ENCODE measurements at places on chromosomes 12 and 14.

DNA sequence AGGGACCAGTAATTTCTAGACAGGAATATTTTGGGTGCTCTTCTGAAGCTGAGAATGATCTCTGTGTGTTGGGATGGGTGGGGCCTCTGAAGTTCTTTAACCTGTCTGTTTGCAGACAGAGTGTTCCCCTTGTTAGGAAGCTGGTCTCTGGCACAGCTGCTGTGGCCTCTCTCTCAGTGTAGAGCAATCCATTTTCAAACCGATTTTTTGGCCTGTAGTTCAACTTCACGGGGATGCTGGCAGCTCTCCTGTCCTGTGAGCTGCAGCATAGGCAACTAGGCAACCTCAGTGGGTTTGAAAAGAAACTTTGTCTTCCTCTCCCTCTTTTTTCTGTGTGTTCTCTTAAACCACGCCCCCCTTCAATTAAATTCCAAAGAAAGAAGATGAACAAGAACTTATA lies 69.1 kb downstream of the SMOC1 start:
- no peak for DNase-seq

- no peak for DNase-seq
Observed at GRCh38 chr14:97687944-97688630, 890.9 kb downstream of the VRK1 start.

GRCh38 chr12:85720308-85721033 lies 115.7 kb downstream of the RASSF9 start:
- DNase-seq = no peak

DNA sequence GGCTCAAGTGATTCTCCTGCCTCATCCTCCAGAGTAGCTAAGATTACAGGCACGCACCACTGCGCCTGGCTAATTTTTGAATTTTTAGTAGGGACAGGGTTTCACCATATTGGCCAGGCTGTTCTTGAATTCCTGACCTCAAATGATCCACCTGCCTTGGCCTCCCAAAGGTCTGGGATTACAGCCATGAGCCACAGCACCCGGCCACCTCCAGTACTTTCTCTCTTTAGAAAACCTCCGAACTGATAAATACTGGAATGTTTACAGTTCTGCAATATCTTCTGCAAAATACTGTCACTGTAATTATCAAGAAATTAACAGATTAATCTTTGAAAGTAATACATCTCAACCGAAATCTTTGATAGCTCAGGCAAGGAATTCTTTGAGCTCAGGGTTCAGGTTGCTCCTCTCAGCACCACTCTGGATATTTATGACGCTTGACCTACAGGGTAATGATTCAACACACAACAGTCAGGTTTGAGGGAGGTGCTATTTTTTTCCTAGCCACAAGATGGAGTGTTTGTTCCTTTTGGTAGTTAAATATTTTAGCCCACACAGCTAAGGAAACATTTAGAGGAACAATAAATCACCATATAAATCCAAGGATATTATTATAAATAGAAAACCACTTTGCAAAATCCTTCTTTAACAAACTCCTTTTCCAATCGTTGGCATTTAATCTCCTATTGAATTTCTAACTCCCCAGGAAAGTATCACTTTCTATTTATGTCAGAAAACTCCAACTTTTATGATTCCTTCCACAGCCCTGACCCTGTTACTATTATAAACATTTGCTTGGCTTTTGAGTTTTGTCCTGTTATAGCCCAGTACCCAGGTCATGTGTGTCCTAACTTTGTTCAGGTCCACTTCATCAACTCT lies 48.6 kb upstream of the GTF2A1 start:
- no peak for DNase-seq

DNA sequence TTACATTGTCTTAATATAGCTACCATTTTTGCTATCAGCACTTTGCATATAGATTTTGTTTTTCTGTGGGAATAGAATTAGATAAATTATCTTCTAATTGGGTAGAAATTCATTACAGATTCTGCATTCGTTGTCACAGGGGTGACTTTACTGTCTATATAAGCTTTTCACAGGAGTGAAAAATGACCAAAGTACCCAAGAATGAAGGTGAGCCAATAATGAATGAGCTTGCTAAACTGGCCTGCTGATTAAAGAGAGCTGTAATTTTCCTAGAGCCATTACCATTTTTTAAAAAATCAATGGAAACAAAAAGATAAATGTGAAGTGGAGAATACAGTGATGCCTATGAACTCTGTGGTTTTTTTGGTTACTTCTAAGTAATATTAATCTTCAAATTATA lies 504.6 kb downstream of the RPL10L start:
- no peak for DNase-seq

- no peak for DNase-seq
Observed at GRCh38 chr12:2803635-2804392, 8.7 kb upstream of the ITFG2 start.

DNA sequence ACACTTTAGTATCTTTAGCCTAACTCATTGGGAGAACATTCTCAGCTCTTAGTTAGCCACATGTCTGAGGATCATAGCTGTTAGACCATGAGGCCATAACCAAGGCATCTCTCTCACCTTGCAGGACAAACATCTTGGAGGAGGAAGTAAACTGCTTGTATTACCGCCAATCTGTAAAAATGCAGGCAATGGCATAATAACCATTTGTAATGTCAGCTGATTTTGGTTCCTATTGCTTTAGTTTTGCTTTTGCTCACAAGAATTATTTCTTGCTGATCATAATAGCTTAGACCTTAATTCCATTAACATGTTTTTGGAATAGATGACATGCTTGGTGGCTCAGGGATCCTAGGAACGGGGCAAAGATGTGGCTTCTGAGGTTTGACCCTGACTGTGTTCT lies 16.4 kb upstream of the GSG1 start:
- no peak for DNase-seq

- DNase-seq = no peak
Observed at GRCh38 chr12:122830517-122831214, 4.6 kb upstream of the HIP1R start.

GRCh38 chr14:70149596-70150165 lies 39.1 kb downstream of the SLC8A3 start:
- DNase-seq = no peak

- no peak for DNase-seq
Observed at GRCh38 chr14:51725061-51725460, 73.4 kb downstream of the FRMD6 start.

DNA sequence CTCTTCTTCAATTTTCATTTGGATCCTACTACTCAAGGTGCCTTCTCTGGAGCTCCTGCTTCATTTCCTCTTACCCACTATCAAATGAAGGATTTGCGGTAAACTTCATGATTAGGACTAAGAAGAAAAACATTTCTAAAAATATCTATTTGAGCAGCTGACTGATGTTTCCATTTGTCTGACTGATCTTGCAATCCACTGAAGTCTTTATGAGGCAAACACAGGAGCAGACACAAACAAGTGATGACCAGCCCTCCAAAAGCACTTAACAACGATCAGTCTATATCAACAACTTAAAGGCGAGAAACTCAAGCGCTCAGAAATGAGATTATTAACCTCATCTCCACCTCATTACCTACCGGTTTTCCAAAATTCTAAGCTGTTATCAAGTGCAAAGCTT lies 26.2 kb downstream of the OSBPL8 start:
- no peak for DNase-seq

DNA sequence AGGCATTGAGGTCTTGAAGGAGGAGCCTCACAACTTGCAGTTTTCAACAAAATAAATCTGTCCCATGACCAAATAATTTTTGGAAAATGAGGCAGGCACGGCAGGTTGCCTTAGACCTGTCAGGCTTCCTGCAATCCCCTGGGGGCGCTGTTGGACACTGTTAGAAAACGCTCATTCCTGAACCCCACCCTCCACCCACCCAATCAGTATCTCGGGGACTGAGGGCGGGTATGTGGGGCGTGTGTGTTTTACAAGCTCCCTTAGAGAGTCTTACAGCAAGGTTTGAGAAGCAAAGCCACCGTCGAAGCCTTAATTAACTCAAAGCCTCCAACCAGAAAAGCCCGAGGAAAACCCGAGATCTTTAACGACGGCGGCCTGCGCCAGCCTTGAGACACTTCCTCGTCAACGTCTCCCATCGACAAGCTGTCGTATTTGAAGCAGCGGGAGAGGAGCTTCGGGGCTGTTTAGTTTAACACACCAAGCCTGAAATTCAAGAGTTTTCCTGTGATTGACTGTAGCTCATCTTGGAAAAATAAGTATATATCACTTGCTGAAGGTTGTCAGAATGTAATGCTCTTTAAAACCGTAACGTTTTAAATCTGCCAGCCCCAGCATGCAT lies 123.0 kb downstream of the GLT1D1 start:
- DNase-seq = no peak

- no peak for DNase-seq
Observed at GRCh38 chr12:46271863-46272262, 3.0 kb upstream of the SLC38A1 start.

All from cortex of kidney (tissue), 1 donor.